ENCODE measurements at places on chromosomes 3 and 15. TPM values are rescaled to one million over a fixed set of nuclear protein-coding genes. Genes with fewer than 3 reads are reported as not detected.
A peak's percentile ranks its signal among the peaks of the same experiment; 100 is the strongest.

Gene CCDC50
- 58.7 TPM for total RNA-seq

Gene PHC3
- 46.9 TPM for total RNA-seq

Gene CLRN1
- not detected for total RNA-seq

Gene ERICH6
- not detected for total RNA-seq

DNA sequence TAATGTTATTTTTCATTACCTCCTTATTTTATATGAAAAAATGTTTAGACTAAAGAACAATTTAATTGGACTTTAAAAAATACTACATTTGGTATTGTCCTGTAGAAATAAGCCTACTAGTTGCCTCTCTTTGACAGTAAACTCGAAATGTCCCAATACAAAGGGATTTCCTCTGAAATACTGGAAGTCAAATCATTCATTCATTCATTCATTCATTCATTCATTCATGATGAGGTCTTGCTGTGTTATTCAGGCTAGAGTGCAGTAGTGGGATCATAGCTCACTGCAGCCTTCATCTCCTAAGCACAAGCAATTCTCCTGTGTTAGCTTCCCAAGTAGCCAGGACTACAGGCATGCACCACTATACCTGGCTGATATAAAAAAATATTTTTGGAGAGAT is 50.6 kb upstream of the PYGO1 start:
- no peaks in the 10 kb centered on the region for H3K4me1 ChIP-seq
- H3K4me3 ChIP-seq = no peak overlapping the region
- no peak overlapping the region for H3K27ac ChIP-seq

GRCh38 chr3:39900462-39901002 is 91.1 kb downstream of the MYRIP start:
- H3K27me3 ChIP-seq = no peaks in the 10 kb centered on the region
- no peak overlapping the region for H3K27ac ChIP-seq
- H3K36me3 ChIP-seq = no peaks in the 10 kb centered on the region
- no peak for DNase-seq
- H3K4me3 ChIP-seq = no peak overlapping the region

DNA sequence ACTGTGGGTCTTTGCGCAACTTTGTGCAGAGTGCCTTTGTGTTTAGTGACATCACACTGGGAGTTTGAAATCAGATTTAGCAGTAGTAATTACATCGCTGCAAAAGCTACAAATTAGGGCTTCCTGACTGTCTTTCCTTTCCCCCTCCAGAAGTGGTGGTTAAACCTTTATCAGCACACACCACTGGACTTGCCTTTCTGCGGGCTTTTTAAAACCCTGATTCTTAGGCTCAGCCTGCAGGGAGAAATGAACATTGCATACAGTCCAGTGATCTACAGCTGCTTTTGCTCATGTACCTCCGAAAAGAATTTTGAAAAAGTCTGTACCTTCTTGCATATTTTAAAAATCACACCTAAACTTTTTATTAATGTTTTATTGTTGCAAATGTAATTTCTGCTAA is 219.7 kb upstream of the NAALADL2 start:
- H3K27ac ChIP-seq = no peak overlapping the region
- no peaks in the 10 kb centered on the region for H3K36me3 ChIP-seq
- no peak for DNase-seq
- H3K27me3 ChIP-seq = no peaks in the 10 kb centered on the region
- H3K4me1 ChIP-seq = no peaks in the 10 kb centered on the region
- no peak overlapping the region for H3K4me3 ChIP-seq

- H3K36me3 ChIP-seq = no peaks in the 10 kb centered on the region
- peaks cover 60% of the 10 kb centered on the region for H3K4me1 ChIP-seq
- no peak for DNase-seq
These were observed 62.1 kb downstream of the CORO2B start for GRCh38 chr15:68640791-68641331.

GRCh38 chr15:67097930-67098740 is 32.7 kb downstream of the SMAD3 start:
- H3K4me3 ChIP-seq = peak overlapping the region; percentile 15
- H3K27ac ChIP-seq = peak overlapping the region; percentile 83
- H3K4me1 ChIP-seq = peaks cover 80% of the 10 kb centered on the region
- no peak for DNase-seq
